Progenitor cell of endocrine pancreas (in vitro differentiated cells): ENCODE measurements at places on chromosomes 2 and 18.
A peak's percentile ranks its signal among the peaks of the same experiment; 100 is the strongest.

DNA sequence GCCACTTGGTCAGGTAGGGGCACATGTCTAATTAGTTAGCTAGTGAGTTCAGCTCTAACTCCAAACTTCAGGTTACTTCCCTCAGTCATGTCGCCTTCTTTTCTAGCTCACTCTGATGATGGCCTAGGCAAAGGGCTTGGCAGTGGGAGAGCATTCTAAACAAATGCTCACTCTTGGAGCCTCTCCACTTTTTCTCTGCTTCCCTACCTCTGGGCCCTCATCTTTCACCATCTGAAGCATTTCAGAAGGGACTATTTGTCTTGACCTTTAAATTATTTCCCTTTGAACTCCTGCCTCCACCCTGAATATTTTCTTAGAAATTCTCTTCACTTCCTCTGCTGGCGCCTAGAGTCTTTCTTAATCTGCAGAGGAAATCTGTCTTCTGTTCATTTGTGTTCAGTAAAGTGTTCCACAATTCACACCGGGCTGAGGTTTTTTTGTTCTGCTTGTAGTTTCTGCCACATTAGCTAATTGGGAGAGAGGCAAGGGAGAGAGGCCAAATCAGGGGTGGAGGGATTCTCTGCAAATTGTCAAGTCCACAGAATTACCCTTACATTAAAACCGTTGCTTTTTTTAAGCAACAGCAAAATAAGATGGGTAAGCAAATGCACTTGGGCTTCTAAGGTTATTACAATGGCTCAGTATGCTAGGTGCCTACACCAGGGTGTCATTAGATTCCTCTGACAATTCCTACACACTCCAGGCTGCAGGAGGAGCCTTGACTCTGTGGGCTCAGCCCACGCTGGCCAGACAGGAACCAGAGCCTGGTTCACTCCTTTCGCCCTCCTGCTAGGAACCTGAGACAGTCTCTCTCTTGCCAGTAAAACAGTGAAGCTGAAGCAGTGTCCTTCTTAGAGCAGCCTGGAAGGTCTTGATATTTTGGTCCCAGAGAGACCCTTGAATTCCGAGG is 5.5 kb downstream of the MSGN1 start:
- no peak for DNase-seq

- DNase-seq = no peak
Measured at GRCh38 chr18:51447351-51448342, 250.2 kb upstream of the MEX3C start.

DNA sequence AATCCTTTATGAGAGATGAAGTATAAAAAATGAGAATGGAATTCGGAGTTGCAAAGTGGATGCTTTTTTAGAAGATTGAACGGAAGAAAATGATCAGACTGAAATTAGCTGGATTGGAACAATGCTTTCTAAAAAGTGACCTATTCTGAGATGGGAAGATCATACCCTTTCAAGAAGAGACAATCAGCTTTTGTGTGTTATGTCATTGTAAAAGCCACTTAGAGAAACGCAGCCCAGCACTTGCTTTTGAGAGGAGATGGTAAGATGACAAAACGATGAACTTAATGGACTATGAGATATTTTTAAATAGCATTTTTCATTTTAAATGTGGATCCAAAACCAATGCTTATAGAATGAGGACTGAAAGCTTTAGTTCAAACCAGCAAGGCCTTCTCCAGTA is 871.4 kb upstream of the KLHL29 start:
- no peak for DNase-seq

DNA sequence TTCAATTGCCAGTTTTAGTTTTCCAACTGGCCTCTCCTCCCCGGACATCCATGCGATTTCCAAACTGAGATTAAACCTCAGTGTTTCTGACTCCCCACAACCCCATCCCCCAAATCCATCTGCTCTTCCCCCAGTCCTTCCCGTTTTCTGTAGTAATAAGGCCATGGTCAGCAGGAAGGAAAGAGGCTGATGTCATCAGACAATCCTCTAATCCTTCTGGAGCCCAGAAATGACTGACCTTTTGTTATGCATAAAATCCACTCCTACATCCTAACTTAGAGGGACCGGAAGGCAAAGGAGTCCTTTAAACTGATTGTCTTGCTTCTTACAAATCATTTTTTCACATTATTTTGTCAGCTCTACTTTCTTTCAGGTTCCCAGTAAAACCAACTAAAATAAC is 155.8 kb downstream of the INO80D start:
- no peak for DNase-seq

- DNase-seq = peak; percentile 62
Measured at GRCh38 chr2:177392373-177393202, at the start of gene AGPS. Gene AGPS (plus strand): TSS chr2:177392773. CDS start chr2:177392790, 17 bp downstream.

DNA sequence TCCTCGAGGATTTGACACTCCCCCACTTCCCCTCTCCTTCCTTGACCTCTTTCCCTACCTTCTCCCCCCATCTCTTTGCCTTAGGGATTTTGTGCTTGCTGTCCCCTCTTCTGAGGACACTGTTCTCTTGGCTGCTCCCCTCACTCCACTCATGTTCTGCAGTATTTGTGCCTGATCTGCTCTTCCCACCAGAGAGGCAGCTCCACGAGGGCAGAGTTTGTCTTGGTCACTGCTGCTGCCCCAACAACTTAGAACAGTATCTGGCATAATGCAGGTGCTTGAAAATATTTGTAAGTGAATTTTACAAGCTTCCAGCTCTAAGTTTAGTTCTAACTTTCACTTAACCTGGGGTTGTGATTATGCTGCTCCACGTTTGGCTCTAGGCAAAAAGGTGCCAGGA is 10.0 kb upstream of the WIPF1 start:
- DNase-seq = no peak

GRCh38 chr18:78996741-78997490 is 17.3 kb downstream of the SALL3 start:
- DNase-seq = no peak

DNA sequence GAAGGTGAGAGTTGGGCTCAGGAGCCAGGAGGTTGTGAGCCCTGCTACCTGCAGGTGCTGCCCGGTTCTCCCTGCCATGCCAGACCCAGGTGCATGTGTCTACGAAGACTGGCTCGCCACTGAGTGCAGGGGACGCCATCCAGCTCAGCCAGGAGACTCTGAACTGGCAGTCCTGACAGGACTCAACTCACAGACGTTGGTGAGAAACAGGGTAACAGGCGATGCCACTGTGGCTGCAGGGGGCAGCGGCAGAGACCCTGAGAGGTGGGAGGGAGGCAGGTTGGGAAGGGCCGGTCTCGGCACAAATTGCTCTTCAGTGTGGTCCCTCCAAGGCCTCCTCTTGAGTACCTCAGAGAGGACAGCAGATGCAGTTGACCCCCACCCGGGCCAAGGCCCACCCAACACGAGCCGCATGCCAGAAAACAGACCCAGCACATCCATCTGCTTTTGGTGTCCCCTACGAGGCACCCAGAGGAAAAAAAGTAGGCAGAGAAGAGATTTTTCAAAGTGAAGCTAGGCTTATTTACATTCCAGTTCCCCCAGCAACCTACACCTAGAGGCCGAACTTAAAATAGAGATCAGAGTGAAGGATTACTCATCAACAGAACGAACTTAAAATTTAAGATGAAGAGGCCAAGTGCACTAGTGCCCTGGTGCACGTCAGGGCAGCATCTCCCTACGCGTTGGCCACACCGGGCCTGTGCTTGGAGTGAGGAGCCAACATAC is 184.8 kb downstream of the SEPTIN10 start:
- DNase-seq = no peak

GRCh38 chr2:36369716-36370115 is 14.1 kb downstream of the CRIM1 start:
- DNase-seq = no peak

DNA sequence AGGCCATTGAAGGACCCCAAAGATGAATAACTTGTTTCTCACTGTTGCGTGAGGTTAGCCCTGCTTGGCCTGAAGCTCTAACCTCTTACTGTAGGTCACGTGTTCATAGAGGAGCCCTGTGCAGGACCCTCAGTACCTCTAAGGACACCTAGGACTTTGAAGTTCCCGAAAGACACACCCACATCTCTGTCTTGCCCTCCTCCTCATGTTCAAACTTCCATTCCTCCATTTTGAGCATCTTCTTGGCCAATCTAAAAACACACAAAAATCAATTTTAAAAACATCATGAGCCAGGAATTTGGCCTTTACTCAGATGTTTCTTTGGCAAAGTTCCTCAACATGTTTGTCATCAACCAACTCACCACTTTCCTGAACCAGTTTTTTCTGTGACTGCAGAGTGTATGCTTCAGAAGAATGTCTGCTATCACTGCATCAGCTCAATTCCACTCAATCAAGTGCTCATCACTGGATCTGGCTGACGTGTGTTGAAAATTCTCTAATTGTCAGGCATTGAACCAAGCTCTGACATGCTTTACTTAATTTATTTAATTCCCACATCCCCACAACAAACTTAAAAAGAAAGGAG is 101.6 kb downstream of the AP1S3 start:
- no peak for DNase-seq

- DNase-seq = no peak
Measured at GRCh38 chr2:172430027-172430426, 2.6 kb downstream of the ITGA6 start.

DNA sequence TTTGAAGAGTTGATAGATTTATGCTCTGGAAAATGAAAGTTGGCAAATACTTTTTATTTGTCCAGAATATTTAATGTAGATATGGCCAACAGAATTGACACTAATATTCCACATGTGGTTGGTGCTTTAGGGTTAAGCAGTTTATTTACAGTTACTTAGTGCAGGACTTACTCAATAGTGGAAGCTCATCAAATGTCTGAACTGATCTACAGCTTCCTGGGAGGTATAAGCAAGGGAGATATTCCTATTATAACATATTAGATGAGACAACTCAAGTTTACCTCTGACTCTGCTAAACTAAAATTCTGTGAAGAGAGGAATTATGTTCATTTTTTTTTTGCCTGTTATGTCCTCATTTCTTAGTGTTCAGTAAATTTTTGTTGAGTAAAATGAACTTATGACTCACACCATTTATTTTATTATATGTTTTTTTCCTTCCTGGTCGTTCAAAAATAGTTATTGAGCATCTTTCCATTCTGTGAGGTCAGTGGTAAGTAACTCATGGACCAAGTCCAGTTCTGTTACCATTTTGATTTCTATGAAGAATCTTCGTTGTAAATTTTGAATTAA is 13.6 kb downstream of the ABI2 start:
- DNase-seq = no peak

DNA sequence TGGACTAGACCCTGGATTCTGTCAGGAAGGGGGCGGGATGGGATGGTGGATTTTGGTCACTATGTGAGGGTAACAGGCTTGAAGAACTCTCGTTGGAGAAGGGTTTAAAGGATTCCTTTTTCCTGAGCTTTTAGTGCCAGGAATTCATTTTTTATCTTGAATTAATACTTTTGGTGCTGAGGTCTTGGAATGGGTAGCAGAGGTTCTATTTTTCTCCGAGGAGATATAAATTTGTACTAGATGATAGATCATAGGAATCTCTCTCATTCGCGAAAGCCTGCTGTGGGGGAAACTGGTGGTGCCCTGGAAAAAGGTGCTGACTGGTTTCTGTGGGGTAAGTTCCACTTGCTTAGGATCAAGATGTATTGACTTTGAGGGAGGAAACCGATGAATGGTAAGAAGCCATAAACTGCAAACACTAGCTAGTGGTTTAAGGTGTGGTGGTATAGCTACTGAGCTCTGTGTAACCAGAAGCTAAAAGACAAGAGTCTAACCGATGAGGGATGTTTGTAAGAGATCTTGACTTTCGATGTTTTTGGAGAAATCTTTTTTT is 706 bp downstream of the AGPS start:
- no peak for DNase-seq

DNA sequence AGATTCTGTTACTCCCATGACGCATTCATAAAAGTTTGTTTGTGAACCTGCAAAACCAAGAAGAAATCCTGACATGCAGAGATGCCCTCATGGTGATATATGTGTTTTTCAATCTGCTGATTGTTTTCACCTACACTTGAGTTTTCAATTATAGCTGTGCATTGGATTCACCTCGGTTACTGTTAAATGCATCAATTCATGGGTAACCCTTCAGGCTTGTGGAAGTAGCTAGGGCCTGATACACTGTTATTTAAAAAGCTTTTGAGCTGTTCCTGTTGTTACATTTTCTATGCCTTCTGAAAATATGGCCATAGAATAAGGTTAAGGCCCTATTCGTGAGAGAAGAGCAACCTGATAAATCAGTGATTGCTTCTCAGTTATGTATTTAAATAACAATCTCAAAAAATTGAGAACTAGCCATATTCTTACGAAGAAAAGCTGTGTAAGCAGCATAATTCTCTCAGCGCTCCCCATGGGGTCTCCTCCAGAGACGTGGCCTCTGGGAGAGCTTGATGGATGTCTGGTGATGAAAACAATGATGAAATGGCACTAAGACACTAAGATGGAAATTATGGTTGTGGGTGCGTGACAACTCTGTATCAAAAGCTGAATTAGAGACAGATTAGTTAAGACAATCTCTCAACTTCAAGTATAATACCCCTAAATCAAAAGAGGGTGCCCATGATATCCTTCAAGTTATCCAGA is 60.5 kb downstream of the RIT2 start:
- DNase-seq = no peak

DNA sequence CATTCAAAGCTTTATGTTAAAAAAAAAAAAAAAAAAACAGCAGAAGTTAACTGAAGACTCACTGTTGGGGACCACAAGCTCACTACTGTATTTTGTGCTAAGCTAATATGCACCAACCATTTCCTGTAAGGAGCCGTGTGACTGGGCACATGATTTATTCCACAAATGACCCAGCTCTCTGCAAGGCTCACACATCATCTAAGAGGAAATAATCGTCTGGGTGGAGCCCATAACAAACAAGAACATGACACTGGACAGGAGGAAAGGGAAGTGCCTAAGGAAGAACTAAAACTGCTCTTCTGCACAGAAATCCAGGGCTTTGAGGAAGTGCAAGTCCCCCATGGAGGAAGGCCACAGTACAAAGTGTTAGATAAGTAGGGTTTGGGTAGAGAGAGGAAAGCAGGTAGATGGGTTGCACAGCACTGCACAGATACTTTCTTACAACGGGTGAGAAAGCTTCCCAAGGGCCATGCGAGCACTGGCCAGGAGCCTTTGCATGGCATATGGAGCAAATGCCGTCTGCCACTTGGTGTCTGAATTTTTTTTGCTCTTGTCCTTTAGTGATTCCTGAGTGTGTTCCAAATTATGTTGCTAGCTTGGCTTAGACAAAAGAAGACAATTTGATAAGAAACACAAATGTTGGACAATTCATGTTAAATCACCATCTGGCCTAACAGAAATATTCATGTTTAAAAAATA is 24.4 kb downstream of the NFE2L2 start:
- DNase-seq = no peak

DNA sequence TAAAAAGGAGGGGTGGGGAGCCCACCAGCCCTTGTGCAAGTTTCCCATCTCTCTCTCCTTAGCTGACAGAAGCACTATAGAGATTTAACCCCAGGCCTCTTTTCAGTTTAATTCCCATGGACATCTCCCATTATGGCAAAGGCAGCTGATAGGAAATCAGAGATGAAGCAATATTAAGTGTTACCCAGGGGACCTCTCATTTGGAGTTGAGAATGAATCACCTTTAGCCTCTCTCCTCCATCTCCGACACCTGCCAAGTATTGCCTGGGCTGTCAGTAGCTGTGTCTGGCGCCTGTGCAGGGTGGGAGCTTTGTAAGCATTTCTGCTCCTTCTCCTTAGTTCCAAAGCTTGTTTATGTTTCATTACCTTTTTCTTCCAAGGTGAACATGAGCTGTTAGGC is 109.0 kb downstream of the AQP4 start:
- DNase-seq = no peak

GRCh38 chr2:210128961-210129360 is 42.2 kb downstream of the KANSL1L start:
- no peak for DNase-seq

GRCh38 chr2:189527041-189527750 is 53.4 kb downstream of the SLC40A1 start:
- no peak for DNase-seq

GRCh38 chr2:58521803-58522554 is 280.9 kb upstream of the FANCL start:
- no peak for DNase-seq

- no peak for DNase-seq
Measured at GRCh38 chr18:13548106-13548819, 178.1 kb downstream of the FAM210A start.
